Right renal cortex interstitium (tissue), 3 donors: ENCODE measurements at places on chromosomes 5 and 9. TPM values are rescaled to one million over a fixed set of nuclear protein-coding genes. Genes with fewer than 3 reads are reported as not detected.

DNA sequence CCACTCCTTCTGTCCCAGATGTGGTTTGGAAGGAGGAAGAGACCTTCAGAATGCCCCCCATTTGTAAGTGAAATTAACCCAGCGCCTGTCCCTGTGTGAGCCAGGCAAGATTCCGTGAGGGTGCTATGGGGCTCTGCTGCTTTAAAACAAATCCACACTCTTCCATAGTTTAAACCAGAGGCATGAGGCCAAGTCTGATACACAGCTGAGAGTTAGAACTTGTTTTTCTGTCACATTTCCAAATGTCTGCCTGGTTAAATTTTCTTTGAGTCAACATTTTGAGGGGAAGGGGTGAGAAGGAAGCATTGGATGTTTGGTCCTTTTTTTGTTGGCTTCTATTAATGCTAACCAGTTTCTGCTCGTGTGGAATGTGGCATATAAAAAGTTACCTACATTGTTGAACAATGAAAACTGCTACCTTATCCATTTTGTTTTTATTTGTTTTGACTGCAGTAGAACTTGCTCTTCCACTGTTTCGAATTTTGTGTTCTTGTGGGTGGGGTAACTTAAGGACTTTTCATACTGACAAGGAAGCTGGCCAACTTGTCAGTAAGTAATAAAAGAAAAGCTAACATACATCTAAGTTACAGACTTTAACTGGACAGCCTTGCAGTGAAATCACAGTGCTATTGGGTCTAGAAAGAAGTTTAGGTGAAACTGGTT lies 12.9 kb downstream of the RGMB start:
- DNase-seq = no peak

GRCh38 chr9:18384066-18384465 lies 89.9 kb upstream of the ADAMTSL1 start:
- no peak for DNase-seq

DNA sequence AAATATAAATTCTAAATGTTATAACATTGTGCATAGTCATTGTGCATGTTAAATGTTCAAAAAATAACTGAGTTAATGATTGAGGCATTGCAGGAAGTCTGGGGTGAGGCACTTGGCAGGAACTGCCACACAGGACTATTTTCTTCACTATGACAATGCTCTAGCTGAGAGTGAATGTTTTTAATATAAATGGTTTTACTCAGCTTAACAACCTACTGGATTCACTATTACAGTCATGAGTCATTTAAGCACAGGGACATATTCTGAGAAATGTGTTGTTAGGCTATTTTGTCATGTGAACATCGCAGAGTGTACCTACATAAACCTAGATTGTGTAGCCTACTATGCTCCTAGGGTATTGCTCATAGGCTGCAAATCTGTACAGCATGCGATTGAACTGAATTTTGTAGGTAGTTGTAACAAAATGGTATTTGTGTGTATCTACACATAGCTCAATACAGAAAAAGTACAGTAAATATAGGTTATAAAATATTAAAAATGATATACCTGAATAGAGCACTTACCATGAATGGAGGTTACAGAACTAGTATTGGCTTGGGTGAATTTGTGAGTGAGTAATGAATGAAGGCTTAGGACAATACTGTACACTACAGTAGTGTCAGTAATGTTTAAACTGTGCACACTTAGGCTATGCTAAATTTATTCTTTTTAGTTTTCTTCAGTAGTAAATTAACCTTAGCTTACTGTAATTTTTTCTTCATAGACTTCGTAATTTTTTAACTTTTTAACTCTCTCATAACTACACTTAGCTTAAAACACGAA lies 346.1 kb upstream of the PTGER4 start:
- DNase-seq = no peak

- DNase-seq = no peak
Measured at GRCh38 chr9:69093471-69094103, 58.0 kb downstream of the FXN start.

DNA sequence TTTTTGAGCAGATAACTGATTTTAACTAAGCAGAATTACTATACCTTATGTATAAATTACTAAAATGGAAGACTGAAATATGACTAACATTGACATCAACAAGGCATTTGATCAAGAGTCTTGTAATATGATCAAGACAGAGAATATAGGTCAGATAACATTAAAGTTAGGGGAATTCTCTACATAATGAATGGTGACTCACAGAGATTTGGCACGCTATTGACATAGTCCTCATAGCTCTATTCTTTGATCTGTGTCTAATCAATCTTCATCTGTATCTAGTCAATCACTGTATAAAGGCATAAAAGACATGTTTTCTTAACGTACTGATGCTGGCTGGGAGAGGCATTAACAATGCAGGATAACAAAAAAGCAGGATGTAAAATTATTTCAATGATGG lies 17.4 kb downstream of the ABITRAM start:
- no peak for DNase-seq

DNA sequence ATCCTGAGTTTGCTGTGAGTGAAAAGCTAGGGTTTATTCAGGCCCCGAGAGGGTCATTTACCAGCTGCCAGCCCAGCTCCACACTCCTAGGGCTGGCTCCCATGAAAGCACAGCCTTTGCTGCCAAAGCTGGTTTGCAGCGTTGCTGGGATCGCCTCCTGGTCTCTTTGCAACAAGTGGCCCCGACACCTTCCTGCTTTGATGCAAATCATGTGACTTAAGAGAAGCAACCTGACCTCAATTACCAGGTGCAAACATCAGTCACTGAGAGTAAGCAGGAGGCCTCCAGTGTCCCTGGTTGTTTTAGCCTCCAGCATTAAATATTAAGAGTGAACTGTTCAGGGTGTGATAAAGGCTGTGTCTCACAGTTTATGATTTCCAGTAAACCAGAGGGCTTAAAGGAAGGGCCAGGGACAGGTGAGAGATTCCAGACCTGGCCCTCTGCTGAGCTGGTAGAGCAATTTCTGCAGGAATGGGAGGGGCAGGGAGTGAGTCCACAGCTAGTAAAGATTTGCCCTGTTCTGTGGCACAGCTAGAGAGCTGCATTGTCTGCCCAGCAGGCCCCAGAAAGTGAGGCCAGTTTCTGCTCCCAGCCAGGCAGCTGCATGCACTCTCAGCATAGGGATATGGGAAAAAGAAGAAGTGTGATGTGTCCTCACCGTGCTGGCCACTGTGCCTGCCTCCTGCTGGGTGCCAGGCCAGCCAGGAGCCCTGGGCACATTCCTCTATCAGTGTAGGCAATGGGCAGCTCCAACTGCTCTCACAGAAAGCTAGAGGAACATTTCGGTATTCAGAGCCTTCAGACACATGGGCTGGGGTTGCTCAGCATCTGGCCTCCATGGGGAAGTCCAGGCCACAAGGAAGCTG lies 58.0 kb downstream of the SLC22A5 start:
- no peak for DNase-seq

DNA sequence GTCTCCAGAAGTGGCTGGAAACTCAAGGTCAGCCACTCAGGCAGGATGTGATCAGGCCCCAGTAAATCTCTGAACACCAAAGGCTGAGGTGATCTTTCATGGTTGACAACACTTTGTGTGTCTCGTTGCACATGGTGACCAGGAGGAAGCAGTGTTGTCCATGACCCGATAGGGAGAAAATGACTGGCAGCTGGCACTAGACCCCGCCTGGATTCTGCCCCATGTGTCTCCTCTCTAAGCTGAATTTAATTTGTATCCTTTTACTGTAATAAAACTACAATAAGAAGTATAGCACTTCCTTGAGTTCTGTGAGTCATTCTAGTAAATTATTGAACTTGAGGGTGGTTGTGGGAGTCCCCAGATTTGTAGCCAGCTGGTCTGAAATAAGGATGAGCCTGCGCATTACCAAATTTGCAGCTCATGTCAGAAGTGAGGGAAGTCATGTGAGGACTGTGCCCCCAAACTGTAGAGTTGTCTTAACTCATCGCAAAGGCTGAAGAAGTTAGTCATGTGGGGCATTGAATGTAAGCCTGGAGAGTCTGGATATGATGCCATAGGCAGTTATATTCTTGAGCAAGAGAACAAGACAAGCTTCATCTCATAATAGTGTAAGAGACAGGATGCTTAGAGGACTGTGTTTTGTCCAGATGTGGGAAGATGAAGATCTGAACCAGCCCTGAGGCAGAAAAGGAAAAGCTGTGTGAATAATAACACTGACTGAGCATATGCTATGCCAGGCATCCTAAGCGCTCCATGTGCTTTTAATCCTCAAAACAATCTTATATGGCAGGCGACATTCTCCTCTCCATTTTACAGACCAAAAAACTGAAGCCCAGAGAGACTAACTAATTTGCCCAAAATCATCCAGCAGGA lies 55.9 kb downstream of the TMEM215 start:
- DNase-seq = no peak

DNA sequence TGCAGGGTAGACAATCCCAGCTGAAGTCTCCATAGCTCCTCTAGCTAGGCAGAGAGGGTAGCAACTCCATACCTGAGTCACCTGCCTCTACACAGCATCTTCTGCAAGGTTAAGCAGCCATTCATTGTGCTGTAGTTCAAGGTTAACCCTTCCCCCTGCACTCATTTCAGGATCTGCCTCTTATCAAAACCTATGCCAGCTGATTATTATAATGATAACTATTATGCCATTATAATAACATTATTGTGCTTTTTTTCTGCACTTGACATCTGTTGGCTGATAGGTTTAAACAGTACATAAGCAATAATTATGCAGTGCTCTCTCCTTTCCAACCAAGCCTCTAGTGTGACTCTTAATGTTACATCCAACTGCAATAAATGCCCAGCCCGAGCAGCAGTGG lies 17.3 kb downstream of the SIL1 start:
- DNase-seq = no peak

GRCh38 chr5:3139499-3139931 lies 388.0 kb upstream of the IRX2 start:
- DNase-seq = no peak

DNA sequence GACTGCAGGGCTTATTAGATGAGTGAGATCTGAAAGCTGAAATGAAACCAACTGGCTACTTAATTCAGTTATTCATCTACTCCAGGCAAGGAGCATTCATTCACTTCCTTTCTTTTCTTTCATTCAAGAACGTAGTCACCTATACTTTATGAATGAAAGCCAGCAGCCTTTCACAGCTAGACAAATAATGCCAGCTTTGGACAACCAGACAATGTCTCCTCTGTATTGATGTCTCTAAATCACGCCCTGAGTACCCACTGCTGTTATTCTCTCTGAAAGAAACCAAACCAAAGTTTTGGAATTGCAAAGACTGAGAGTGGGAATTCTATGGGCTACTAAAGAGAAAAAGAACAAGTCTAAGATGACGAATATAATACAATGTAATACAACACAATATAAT lies 121.2 kb upstream of the PTPN3 start:
- DNase-seq = no peak

GRCh38 chr9:33318225-33318624 lies 27.9 kb downstream of the NFX1 start:
- DNase-seq = no peak

DNA sequence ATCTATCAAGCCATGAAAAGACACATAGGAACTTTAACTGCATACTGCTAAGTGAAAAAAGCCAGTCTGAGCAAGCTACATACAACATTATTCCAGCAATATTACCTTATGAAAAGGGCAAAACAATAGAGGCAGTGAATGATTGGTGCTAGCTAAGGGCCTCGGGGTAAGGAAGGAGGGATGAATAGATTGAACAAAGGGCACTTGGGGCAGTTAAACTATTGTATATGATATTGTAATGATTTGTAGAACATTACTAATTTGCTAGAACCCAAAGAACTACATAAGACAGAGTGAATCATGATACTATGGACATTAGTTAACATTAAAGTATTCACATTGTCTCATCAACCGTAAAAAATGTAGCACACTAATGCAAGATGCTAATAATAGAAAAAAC lies 218.3 kb downstream of the FBXO4 start:
- no peak for DNase-seq

DNA sequence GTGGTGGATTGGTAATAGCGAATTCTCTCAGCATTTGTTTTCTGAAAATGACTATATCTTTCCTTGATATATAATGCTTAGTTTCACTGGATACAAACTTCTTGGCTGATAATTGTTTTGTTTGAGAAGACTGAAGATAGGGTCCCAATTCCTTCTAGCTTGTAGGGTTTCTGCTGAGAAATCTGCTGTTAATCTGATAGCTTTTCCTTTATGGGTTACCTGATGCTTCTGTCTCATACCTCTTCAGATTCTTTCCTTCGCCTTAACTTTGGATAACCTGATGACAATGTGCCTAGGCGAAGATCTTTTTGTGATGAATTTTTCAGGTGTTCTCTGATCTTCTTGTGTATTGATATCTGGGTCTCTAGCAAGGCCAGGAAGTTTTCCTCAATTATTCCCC lies 94.7 kb upstream of the ACO1 start:
- no peak for DNase-seq

DNA sequence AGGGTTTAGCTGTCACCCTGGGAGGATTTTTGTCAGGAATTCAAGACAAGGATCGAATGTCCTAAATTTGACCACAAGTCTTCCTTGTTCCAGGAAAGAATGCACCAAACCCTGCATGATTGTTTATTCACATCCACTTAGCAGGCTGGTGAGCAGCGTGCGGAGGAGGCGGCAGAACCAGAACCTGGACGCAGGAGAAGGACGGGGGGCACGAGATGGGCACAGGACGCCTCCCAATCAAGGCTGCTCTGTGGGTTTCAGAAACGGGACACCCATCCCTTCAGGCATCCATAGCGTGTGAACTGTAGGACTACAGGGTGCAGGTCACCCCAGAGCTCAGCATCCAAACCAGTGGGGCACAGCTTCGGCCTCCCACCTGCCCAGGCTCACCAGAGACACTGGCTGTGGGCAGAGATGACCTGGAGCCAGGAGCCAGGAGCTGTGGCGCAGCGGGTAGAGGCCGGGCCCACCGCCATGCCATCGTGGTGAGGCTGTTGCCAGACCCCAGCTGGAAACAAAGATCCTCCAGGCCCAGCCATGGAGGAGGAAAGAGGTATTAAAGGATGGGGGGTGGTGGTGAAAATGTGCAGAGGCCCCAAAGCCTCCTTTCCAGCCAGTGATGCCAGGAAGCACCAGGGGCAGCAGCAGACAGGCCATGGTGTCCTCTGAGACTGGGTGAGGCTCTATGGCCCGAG lies 32.3 kb upstream of the ADAMTS2 start:
- DNase-seq = no peak

GRCh38 chr9:134731497-134732391 lies 90.1 kb downstream of the COL5A1 start:
- no peak for DNase-seq

DNA sequence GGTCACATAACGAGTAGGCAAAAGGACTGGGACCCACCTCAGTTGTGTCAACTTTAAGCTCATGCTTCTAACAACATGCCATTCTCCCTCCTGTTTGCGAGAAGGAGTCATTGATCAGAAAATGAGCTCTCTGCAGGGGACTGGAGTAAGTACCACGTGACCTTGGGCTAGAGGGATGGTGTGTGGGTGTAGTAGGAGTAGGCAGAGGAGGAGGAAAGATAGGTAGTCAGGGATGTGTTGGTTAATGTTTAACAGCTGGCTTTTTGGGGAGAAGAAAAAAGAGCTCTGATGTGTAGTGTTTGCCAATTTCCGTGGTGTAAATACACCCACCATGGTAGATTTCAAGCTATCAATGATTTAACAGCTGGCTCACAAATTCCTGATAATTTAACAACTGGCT lies 160.3 kb upstream of the TBC1D2 start:
- no peak for DNase-seq

ADAMTS19 gene
- 7.1 TPM for polyA plus RNA-seq

PCDHB2 gene
- 6.0 TPM for polyA plus RNA-seq

SOHLH1 gene
- polyA plus RNA-seq = not detected

SPATA31A3 gene
- polyA plus RNA-seq = not detected

CDH6 gene
- 61.1 TPM for polyA plus RNA-seq

TJP2 gene
- polyA plus RNA-seq = 97.9 TPM

LOX gene
- 40.3 TPM for polyA plus RNA-seq

NEUROG1 gene
- not detected for polyA plus RNA-seq

FBP2 gene
- 0.21 TPM for polyA plus RNA-seq

FCN1 gene
- polyA plus RNA-seq = 2.8 TPM

IL5 gene
- polyA plus RNA-seq = not detected
